MCF 10A (cell line): ENCODE measurements at places on chromosomes 3 and 15. TPM values are rescaled to one million over a fixed set of nuclear protein-coding genes. Genes with fewer than 3 reads are reported as not detected.

Gene ACKR4
- not detected in 2 replicates for total RNA-seq

DNA sequence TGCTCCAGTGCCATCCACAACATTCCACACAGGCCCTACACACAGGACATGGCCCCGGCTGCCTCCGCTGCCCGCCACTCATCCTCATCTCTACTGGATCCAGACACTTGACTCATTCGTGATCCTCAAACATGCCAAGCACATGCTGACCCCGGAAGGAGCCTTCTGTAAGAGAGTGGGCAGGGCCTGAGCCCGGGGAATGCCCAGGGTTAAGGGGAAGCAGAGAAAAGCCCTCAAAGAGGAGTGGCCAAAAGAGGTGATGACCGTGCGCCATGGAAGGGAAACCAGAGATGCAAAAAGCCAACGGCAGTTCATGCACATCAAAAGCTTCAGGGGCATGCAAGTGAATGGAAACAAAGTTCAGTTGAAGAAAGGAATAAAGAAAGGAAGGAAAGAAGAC, 46.1 kb downstream of the RFTN1 start:
- H3K4me1 ChIP-seq, result no peaks in the 10 kb centered on the region
- H3K4me3 ChIP-seq, result no peak overlapping the region
- H3K27ac ChIP-seq, result no peak overlapping the region
- H3K36me3 ChIP-seq, result no peaks in the 10 kb centered on the region

- no peak overlapping the region for H3K27ac ChIP-seq
- DNase-seq, result no peak
- no peaks in the 10 kb centered on the region for H3K27me3 ChIP-seq
Observed at GRCh38 chr3:141070727-141071357, 19.7 kb downstream of the SPSB4 start.

GRCh38 chr3:41580274-41580959, 381.1 kb downstream of the CTNNB1 start:
- no peaks in the 10 kb centered on the region for H3K4me1 ChIP-seq
- H3K27ac ChIP-seq, result no peak overlapping the region
- no peak overlapping the region for H3K4me3 ChIP-seq
- no peaks in the 10 kb centered on the region for H3K27me3 ChIP-seq

DNA sequence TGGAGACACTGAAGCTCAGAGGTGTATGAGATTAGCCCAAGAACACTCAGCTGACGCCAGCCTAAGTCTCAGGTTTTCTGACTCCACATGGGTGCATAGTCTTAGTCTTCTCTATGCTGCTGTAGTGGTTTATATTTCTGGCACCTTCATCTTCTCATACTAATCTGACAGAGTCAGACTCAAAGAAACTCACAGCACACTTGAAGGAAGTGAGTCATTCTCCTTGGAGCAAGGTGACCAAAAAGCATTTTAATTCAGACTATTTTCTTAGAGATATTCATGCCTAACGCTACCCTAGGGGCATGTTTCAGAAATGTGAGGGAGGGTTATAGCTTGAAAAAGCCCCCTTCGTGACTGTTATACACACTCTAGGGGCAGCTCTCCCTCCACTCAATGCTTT, 775.3 kb upstream of the ARPP21 start:
- H3K27me3 ChIP-seq, result peaks cover 10% of the 10 kb centered on the region
- peaks cover 5% of the 10 kb centered on the region for H3K4me1 ChIP-seq
- no peak overlapping the region for H3K4me3 ChIP-seq
- peak; percentile 44 for DNase-seq

GRCh38 chr15:67685008-67685599, 140.2 kb upstream of the SKOR1 start:
- no peak overlapping the region for H3K27ac ChIP-seq
- H3K36me3 ChIP-seq, result peaks cover 7% of the 10 kb centered on the region
- H3K27me3 ChIP-seq, result no peaks in the 10 kb centered on the region
- peak; percentile 60 for DNase-seq
